LNCaP clone FGC (cell line): ENCODE measurements at places on chromosomes 6 and 20.

DNA sequence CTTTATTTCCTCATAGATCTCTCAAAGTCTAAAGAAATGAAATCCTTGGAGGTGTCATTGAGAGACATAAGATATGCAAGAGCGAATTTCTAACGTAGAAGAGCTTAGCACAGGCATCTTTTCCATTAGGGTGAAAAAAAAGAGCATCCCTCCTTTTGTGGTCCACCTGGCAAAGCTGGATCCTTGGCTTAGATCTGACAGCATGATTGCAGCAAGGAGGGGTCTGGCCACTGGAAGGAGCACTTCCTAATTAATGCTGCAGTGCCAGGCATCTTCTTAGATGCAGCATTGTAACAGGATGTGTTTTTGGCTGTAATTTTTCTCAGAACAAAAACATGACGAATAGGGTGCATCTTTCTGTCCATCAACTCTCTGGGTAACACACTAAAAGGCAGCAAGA lies 60.1 kb upstream of the TFAP2D start:
- DNase-seq: no peak

DNA sequence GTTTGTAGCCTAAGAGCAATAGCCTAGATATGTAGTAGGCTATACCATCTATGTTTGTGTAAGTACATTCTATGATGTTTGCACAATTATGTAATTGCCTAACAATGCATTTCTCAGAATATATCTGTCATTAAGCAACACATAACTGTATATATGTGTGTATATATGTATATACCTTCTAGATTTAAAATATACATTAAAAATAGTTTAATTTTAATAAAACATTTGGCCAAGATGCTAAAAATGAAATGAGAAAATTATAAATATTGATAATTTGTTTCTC lies 20.6 kb downstream of the SESN1 start:
- DNase-seq: no peak

DNA sequence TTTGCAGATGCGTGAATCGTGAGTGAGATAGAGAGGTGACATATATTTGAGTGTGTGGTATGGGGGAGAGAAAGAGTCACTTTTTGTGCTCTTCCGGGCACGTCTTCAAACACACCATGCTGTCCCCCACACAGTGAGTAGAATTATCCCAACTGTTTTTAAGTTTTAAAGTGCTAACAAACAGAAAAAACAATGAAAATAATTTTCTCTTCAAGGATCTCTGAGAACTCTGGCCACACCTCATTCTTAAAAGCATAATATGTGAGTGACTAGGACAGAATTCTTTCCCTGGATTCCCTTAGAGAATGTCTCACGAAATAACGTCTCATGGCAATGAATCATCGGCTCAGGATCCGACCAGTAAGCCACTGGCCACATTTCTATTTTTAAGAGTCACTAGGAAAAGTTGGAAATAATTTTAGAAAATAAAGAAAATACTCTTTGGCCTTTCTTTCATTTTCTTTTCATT lies 235.7 kb upstream of the ZNF217 start:
- no peak for DNase-seq

GRCh38 chr6:21489826-21490225 lies 103.7 kb upstream of the SOX4 start:
- no peak for DNase-seq

DNA sequence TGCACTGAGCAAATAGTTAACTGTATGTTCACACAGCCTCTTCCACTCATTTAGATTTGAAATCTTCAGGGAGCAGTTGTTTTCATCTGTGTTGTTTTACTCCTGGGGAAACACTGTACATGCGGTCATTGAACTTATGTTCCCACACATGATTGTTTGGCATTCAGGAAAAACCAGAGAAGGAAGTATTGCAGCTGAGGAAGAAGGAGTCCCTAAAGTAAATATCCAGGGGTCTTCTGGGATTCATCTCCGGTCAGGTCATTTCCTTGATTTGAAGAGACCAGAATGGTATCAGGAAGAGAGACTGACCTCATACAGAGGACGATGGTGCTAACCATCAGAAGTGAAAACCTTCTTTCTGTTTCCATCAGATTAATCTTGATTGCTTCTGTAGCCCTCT lies 52.5 kb downstream of the DCBLD1 start:
- DNase-seq: no peak

- no peak for DNase-seq
These were observed 46.6 kb upstream of the DEFB112 start for GRCh38 chr6:50096296-50096695.

GRCh38 chr20:43789593-43789992 lies 62.8 kb upstream of the GTSF1L start:
- no peak for DNase-seq

DNA sequence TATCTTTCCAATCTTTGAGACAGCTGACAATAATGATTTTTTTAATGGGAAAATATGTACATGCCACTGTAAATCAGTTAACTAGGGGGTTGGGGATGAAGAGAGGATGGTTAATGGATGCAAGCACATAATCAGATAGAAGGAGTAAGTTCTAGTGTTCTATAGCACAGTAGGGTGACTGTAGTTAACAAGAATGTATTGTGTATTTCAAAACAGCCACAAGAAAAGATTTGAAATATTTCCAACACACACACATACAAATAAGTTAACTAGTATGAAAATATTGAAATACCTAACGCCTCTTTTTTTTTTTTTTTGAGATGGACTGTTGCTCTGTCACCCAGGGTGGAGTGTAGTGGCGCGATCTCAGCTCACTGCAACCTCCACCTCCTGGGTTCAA lies 153.4 kb upstream of the SALL4 start:
- no peak for DNase-seq

DNA sequence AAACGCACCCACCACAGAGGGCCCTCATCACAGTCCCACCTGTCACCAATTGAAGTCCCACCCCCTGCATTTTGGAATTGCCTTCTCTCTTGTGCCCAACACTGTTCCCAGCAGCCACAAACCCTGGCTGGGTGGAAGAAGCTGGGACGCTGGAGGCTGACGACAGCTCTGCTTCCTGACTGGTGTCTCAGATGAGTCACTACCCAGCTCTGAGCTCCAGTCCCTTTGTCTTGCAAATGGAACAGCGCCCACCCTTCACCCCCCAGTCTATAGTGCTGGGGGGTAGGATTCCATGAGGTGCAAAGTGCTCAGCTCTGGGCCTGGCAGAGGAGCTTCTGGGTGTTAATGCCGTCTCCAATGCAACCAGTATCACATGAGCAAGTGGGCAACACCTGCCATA lies 85.3 kb downstream of the DLGAP4 start:
- no peak for DNase-seq

DNA sequence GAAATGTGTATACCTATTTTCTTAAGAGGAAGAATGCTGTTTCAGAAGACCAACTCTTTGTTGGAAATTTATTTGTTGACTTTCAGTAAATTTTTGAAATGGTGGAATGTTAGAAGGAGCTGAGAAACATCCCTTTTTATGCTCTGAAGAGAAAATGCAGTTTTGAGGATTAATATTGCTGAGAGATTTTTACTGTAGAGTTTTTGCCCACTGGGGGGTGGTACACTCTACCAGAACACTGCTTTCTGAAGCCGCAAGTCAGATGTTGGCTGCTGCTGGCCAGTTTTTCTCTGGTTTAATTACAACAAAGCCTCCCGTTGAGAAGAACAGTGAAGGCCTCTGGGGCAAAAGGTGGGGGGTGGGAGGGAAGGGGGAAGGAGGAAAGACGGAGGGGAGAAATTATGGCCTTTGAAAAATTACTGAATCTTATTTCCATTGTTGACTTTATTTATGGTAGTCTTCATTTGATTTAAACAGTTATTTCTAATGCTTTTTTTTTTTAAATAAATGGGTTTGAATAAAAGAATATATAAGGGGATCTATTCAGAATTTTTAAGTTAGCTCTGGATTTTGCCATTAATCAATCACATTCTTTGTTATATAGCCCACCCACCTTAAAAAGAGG lies 3.0 kb downstream of the FLRT3 start:
- DNase-seq: no peak

GRCh38 chr20:44576297-44576696 lies 6.1 kb upstream of the PKIG start:
- DNase-seq: no peak

GRCh38 chr20:19750907-19751636 lies 7.0 kb upstream of the RIN2 start:
- no peak for DNase-seq

DNA sequence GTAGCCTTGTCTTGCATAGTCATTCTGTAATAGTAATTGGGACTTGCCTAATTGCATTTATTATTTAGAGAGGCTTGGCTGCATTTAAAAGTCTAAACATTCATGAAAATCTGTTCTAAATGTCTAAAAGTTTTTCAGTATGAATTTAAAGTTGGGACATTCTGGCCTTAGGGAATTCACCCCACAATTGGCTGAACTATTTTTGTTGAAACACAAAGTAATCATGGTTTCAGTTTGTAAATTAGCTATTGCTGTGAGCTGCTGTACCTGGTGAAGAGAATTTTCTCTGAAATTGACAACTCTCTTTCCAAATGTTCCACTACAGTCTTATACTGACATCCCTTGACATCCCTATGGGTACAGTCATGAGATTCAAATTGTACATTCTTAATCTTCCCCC lies 253.0 kb downstream of the FARS2 start:
- no peak for DNase-seq

DNA sequence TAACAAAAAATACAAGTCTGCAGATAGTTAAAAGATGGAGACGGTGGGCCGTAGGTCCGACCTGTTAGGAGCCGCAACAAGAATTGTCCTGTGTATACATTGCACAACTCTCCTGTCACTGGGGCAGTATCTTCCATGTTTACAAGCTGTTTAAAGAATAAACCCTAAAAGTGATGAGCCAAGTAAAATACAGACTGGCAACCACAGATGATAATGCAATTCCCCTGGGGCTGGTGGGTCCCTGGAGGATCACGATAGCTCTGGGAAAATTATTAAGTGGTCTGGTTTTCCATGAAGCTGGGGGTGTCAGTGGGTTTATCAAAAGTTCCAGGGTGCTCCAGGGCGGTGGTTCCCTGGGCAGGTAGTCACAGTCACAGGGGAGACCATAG lies 8.1 kb upstream of the FAM50B start:
- no peak for DNase-seq

- no peak for DNase-seq
These were observed 32.4 kb downstream of the SLC16A10 start for GRCh38 chr6:111119571-111120329.

GRCh38 chr20:38402816-38403215 lies 32.3 kb downstream of the SNHG17 start:
- DNase-seq: no peak

DNA sequence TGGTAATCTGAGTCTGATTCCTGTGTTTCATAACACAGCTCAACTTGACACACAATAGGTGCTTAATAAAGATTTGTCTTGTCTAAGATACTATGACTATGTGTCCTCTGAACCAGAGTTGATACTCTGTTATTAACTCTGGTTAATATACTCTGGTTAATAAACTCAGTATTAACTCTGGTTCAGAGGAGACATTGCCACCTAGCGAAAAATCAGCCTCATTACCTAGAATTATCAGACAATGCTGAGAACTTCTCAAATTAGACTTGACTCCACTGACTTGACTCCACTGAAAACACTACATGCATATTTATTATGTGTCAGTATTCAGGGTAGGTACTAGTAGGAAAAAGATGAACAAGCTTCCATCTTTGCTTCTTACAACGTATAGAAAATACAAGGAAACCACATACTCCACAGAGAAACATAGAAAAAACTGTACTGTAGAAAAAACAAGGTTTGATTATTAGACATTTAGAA lies 73.9 kb downstream of the AHI1 start:
- DNase-seq: peak; percentile 19

DNA sequence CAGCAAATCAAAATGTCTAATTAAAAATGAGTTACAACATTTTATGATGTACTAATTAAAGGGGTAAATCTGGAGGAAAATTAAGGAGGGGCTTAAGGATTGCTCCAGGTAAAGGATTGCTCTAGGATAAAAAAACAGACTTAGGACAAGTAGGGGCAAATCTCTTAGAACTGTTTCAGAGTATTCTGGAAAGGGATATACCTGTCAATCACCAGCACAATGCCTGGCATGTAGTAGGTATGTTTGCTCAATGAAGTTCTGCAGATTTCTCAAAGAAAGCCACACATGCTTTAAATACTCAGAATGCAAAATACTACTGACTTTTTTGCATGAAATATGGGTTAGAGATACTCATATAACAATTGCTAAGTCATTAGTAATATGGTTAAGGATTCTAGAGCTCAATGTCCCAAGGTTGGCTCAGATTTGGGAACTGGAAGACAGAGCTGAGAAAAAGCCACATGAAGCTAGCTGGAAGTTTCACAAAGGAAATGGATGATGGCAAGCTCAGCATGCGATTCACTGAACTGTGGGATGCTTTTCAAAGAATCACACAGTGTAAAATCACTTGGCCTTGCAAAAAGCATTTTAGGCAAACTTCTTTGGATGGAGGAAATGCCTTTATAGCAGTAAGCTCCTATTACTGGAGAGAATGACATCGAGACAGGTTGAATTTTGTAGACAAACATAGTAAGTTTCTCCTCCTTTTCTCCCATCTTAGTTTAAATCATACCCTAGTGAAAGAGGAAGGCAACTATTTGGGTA lies 72.8 kb downstream of the MAP3K5 start:
- DNase-seq: no peak

DNA sequence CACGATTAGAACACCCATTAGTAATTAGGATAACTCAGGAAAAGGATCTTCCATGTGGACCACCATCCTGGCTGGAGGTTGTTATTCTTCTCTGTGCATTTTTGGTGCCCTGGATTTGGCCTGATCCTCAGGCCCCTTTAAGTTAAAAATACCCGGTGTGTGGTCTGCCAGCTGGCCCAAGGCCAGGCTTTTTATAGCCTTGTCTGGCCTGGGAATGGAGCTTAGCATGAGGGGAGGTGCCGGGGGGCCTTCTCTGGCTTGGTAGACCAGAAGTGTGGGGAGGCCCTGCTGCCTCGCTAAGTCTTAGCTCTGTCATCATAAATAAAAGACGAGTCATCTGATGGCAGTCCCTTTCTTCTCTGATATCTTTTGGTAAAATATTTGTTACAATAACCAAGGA lies 71.4 kb downstream of the ARID1B start:
- no peak for DNase-seq

DNA sequence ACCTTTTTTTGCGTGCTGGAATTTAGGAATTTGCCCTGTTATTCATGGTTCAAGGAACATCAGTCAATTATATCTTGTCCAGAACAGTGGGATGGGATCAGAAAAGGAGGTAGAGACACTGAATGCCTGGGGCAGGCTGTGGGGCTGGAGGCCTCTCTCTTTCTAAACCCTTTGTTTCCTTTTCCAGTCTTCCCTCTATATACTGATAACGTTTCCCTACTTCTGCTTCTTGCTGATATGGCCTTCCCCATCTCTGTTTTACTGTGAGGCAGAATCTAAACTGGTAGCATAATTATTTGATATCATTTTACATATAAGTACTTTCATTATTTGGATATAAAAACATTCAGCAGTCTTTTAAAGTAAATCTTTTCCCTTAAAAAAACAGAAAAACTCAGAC lies 67.5 kb downstream of the DNAH8 start:
- DNase-seq: no peak

GRCh38 chr6:18507018-18507415 lies 119.9 kb downstream of the RNF144B start:
- no peak for DNase-seq

DNA sequence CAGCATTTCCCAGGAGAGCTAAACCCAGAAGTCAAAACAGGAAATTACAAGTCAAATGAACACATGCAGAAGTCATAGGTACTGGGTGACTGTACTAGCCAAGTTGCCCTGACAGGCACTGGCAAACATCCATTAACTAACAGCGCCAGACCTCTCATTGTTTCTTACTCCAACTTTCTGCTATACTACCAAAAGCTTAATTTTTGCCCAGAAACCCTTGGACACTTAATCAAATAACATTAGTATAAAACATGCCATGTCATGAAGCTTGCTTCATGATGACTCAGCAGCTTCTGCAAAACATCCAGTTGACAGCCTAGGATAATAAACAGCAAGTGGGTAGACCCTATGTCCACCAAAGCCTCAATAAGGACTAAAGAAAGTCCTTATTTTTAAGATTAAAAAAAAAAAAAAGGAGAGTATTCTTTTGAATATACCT lies 3.5 kb downstream of the NUP153 start:
- DNase-seq: no peak
